ENCODE measurements at places on chromosomes 6 and 20. TPM values are rescaled to one million over a fixed set of nuclear protein-coding genes. Genes with fewer than 3 reads are reported as not detected.

The ULBP2 gene
- not detected for total RNA-seq

The BMP2 gene
- 11.8 TPM for total RNA-seq

The CRISP3 gene
- total RNA-seq, result 100 TPM

DNA sequence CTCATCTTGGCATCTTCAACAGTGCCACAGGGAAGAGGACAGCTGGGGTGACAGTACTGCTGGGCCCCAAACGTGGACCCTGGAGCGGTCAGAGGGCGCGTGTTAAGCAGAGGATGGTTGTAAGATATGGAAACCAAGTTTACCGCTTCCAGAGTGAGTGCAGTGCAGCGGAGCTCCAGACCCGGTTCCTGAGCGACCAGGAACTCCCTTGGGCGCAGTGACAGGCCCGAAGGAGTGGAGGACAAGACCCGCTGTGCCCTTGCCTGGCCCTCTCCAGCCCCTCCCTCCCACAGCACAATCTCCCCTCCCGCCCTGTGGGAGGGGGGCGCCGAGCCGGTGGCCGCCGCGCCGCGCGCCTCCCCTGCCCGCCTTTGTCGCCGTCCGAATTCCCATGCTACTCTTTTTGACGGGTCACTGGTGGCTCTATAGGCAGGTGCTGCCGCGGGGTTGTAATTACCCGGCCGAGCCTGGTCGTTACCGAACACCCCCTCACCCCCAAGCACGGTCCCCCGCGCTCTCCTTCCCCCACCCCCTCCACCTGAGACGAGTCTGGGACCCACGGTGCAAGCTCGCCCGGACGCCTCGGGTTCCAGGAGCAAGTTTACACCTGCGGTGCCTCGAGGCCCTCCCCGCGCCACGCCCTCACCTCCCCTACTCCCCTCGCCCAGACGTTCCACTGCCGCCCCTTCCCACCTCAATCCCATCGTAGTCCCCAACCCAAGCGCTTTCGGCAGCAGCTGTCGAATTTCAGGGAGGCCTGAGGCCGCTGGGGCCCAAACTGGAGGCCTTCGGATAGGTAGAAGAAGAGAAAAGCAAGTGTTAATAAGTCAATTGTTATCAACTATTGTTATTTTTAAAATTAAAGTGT is 3.9 kb downstream of the NR2E1 start:
- DNase-seq, result no peak

DNA sequence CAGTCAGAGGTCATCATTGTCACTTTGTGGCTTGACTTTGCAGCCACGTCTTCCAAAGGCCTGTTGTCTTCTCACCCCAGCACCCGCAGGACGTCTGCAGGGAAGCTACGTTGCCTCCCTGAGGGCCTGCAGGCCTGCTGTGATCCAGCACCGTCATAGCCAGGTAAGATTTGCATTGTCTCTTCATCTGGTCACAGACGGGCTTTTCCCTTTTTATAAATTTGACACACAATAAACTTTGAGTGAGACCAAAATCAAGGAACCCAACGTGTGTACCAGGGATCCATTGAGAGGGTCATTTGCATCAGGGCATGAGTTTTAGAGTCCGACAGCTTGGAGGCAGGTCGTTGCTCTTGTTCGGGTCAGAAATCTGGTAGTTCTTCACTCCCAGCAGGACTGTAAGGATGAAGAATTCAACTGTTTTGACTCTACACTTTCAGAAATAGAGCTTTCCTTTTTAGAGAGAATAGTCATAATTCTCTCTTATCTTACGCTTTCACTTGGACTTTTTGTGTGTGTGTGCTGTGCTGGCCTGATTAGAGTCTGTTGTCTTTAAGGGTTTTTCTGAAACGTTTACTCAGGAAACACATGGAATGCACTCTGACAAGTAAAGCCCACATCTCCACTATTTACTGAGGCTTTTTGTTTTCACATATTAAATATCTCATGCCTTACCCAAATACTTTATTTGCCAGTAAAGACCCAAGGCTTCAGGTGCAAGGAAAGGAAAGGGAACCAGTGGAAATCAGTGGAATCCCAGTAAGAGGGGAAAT is 177.2 kb upstream of the TAB2 start:
- no peak for DNase-seq

GRCh38 chr6:4585682-4586468 is 190.3 kb upstream of the CDYL start:
- DNase-seq, result no peak

All from tongue (tissue), 3 donors.